ENCODE measurements at places on chromosomes 12 and 14. TPM values are rescaled to one million over a fixed set of nuclear protein-coding genes. Genes with fewer than 3 reads are reported as not detected.

The RAD9B gene
- 0.47 TPM for total RNA-seq

The KLRD1 gene
- total RNA-seq = not detected

The PSME2 gene
- total RNA-seq = 389 TPM

The KRT75 gene
- 0.02 TPM for total RNA-seq

The OVCH1 gene
- not detected for total RNA-seq

The KIF5A gene
- 0.37 TPM for total RNA-seq

The COX8C gene
- not detected for total RNA-seq

The STXBP6 gene
- total RNA-seq = not detected

The PROX2 gene
- not detected for total RNA-seq

The RD3L gene
- total RNA-seq = not detected

The FITM1 gene
- not detected for total RNA-seq

The CCDC184 gene
- not detected for total RNA-seq

The DPPA3 gene
- not detected for total RNA-seq

DNA sequence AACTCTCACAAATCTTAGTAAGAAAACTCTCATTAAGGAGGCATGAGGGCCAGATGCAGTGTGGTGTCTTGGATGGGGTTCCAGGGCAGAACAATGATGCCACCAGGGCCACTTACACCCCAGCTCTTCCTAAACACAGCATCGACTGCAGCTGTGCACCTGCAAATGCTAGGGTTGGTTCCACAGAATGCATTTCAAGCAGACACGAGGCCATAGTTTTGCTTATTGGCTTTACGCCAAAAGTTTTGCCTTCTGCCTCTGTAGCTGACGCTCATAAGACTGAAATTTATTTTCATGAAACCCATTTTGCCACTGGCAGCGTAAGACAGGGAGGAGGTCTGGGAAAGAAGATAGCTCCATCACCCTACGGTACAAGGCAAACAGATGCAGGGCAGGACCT lies 179.0 kb downstream of the RIMBP2 start:
- DNase-seq = no peak

DNA sequence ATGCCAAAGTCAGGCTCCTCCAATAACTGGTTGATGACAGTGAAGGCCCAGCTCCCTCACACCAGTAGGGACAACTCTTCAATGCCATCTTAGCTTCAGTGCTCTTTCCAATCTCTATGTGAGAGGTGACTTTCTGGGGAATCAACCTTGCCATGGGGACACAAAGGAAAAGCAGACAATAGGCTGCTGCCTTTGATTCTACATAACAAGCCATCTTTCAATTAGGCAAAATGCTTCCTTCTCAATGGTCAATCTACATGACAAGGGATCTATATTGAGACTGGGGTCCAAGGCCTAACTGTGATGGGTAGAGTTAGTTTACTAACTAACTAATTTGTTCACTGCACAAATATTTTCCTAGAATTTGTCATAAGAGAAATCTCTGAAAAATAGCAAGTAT lies 1417.5 kb upstream of the SEL1L start:
- no peak for DNase-seq

- peak; percentile 60 for DNase-seq
Observed at GRCh38 chr12:19223695-19224094, 94.2 kb downstream of the PLEKHA5 start.

DNA sequence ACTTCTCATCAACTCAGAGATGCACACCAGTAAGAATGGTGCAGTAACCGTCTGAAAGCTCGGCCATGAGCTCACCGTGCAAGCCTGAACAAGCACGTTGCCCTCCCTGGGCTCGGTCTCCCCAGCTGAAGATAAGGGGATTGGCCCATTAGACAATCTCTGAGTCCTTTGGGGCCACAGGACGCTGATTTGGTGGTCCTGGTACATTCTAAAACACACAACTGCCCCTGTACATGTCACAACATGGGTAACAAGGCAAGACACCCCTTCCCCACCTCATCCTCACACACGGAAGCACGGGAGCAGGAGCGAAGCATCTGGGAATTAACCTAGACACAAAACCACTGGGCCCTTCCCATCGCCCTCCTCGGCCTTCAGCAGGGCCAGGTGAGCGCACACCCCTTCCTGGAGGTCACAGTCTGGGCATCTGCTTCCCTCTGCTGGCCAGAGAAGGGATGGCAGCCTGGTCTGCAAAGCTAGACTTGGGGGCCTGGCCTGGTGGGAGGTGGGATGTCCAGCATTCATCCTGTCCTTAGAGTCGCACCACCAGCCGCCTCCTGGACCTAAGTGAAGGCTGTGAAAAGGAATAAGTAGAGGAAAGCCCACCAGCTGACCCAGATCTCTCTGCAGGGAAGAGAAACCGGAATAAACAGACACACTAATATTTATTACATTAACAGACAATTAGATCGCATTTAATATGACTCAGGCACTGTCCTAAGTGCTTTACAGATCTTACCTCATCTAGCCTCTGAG lies 18.9 kb upstream of the SMUG1 start:
- peak; percentile 67 for DNase-seq

- peak; percentile 57 for DNase-seq
Observed at GRCh38 chr12:2168808-2169207, 116.0 kb downstream of the CACNA1C start.

- DNase-seq = peak; percentile 15
Observed at GRCh38 chr12:21823581-21823980, 49.1 kb upstream of the KCNJ8 start.

DNA sequence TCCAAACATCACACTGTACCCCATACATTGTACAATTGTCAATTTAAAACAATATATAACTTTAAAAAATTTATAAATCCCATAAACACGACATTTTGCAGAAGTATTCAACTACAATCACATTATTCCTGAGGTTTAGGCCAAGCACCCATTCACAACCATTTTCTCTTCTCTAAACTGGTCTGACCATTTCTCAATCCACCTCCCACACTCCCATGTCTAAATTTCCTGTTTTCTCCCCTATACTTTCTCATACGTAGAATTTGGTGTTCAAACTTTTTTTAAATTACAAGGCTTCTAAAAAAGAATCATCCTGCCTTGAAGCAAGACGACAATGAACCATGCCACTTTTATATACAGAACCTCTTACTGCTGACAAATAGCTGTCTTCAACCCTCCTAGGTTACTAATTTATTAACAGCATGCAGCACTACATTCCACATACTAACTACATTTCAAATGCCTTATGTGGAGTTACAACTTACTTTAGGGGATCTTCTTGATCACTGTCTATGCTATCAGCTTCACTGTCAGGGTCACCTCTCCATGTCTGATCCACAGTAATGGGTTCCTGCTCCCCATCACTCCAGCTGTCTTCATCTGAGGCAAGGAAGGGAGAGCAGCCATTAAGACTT lies 3.4 kb downstream of the KANSL2 start:
- DNase-seq = no peak

DNA sequence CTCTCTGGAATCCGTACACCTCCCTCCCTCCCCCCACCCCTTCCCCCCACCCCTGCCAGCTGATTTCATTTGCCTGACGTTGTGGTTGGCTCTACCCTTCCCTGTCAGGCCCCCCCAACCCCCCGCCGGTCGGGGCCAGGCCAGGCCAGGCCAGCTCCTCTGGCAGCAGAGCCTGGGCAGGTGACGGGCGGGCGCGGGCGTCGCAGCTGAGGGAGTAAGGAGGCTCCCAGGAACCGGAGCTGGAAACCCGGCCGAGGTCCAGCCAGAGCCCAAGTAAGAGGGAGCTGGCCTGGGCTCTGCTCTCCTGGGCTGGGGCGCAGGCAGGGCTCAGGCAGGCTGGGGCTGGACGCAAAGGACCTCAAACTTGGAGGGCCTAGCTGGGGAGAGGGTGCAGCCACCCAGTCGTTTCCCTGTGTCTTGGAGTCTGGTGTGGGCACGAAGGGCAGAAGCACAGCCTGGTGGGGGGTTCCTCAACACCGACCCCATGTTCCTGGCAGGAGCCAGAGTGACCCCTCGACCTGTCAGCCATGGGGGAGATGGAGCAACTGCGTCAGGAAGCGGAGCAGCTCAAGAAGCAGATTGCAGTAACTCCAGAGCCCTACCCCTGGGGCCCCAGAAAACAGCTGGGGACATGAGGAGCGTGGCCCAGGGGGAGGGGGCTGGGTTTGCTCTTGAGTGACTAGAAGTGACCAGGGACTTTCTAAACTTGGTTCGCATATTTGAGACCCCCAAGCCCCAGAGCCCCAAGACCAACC lies at the start of gene GNB3:
Gene GNB3, plus strand, starts transcription at position 165 of the 755 bp plus-strand sequence. Its CDS starts 363 bp downstream, at position 528.
- DNase-seq = no peak

DNA sequence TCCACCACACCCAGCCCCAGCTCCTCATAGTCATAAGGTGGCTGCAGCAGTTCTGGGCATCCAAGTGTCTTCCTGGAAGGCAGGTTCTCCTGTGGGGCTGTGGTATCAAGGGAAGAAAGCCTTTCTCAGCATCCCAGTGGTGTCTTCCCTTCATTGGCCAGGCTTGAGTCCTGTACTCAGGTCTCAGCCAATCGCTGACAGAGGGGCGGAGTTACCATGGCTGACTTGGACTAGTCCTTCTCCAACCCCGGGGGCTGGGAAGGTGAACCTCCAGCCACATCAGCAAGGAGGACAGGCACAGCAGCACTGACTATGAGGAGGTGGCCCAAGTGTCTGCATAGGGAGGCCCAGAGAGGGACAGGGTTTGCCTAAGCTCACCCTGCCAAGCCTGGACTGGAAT lies 64.0 kb upstream of the SLC24A4 start:
- DNase-seq = no peak

DNA sequence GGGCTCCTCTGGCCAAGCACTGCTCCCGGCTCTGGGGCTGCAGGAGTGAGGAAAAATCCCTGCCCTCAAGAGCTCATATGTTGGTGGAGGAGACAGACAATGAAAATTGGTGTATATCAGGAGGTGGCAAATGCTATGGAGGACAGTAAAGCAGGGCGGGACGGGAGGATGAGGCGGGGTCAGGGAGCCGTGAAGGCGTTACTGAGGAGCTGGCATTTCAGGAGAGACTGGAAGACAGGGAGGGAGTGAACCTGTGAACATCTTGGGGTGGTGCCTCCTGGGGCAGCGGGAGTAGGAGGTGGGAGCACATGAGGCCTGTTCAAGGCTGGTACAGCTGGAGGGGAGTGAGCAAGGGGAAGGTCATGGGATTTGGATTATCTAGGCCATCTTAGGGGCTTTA lies 26.6 kb downstream of the TSPAN9 start:
- no peak for DNase-seq

GRCh38 chr12:22044391-22044790 lies 1.6 kb upstream of the CMAS start:
- no peak for DNase-seq

DNA sequence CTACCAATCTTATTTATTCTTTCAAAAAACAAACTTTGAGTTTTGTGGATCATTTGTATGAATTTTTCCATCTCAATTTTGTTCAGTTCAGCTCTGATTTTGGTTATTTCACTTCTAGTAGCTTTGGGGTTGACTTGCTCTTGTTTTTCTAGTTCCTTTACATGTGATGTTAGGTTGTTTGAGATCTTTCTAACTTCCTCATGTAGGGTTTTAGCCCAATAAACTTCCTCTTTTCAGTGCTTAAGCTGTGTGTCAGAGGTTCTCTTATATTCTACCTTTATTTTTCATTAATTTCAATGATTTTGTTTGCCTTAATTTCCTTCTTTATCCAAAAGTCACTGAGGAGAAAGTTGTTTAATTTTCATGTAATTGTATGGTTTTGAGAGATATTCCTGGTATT lies 860.4 kb upstream of the FBXO33 start:
- DNase-seq = no peak

- DNase-seq = no peak
Observed at GRCh38 chr14:29788093-29788492, 139.6 kb downstream of the PRKD1 start.

DNA sequence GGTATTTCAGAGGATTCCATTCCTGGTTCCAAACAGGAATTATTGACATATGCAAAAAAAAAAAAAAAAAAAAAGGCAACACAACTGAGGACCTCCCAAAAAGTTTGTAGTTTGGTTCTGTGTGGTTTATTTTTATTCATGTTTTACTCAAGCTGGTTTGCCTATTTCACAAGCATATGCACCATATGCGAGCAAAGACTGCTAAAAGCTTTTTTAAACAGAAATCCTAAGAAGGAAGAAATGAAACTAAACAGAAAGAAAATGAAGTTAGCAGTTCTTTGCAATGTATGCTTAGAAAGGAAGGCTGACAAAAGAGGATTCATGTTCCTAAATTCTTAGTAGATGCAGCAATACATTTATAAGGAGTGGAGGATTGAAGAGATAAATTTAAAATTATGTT lies 487.6 kb upstream of the FLRT2 start:
- DNase-seq = no peak

- peak; percentile 79 for DNase-seq
Observed at GRCh38 chr12:64608901-64609535, 1.3 kb upstream of the RASSF3 start.

DNA sequence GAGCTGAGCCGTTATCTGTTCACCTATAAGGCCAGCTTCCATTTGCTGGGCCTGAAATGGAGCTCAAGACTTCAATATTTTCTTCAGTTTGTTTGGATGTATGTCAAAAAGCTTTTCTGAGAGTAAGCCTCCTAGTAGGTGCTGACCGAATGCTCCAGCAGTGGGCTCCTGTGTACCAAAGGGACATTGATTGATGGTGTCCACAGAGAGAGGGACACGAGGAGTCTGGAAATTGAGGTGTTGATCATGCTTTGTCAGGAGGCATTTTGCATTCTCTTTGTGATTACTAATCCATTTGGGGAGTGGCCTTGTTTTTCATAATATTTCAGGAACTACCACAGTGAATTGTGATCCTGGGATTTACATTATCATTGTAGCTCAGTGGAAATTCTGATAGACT lies 107.7 kb upstream of the SLC38A2 start:
- DNase-seq = peak; percentile 20

- DNase-seq = no peak
Observed at GRCh38 chr14:43155258-43155657, 1351.8 kb downstream of the FSCB start.

- DNase-seq = no peak
Observed at GRCh38 chr14:42475289-42475688, 868.6 kb downstream of the LRFN5 start.

GRCh38 chr14:58749066-58749669 lies 111.4 kb downstream of the DACT1 start:
- peak; percentile 99 for DNase-seq

DNA sequence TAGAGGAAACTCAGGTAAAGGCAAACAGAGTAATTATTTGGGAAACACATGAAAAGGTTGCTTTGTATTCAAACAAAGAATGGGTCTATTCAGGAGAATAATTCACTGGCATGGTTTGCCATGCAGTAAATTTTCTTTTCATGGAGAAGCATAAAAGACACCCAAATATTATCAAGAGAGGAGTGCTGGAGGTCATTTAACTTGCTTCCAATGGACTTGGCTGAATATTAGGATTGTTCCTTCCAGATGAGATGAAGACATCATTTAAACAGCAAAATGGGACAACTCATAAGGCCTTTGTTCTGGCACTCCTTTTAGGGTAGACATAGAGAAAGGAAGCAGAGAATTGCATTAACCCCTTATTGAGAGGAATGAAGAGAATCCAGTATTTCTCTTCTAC lies 38.7 kb downstream of the WIF1 start:
- no peak for DNase-seq

GRCh38 chr12:80802652-80803400 lies 86.1 kb downstream of the MYF5 start:
- no peak for DNase-seq
